CD4-positive, alpha-beta T cell treated with Interleukin-6 for 4 hours (primary cell): ENCODE measurements at places on chromosomes 2 and 18.

DNA sequence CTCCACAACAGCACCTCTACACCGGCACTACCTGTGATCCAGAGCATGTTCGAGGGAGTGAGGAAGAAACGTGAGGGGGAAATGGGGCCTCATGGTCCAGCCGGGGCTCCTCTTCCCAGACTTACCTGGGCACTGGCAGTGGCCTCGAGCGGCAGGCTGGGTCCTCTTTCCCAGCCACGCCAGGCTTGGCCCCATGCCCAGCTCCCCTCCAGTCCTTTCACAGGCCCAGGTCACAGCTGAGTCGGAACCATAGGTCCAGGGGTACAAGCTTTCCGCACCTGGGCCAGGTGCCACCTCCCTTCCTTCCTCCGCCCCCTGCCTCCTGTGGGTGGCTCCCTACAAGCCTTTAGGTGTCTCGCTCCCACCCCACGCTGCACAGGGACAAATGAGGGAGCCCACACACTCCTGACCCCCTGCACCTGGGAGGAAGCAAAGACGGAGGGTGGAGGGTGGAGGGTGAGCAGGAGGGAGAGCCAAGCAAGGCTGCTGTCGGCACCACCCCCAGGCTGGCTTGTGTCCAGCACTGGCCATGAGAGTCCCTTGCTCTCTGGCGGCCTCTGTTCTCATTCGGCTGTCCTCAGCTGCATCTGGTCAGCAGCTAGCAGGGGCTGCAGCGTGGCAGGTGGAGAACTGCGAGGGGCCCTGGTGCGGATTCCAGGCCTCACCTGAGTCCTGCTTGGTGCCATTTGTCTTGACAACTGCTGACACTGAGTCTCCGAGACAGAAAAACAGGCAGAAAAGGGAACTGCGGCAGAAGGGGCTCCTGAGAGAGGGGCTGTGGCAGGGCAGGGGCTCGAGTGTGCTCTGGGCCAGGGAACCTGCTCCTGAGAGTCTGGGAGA is 26.8 kb downstream of the ADRA2B start:
- no peak for DNase-seq

DNA sequence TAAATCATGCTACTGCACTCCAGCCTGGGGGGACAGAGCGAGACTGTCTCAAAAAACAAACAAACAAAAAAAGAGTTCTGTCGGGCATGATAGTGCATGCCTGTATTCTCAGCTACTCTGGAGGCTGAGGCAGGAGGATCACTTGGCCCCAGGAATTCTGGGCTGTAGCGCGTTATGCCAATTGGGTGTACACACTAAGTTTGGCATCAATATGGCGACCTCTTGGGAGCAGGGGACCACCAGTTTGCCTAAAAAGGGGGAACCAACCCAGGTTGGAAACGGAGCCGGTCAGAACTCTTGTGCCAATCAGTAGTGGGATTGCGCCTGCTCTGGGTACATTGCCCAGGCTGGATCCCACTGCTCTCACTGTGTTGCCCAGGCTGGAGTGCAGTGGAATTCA is 49.7 kb downstream of the SDC1 start:
- no peak for DNase-seq

DNA sequence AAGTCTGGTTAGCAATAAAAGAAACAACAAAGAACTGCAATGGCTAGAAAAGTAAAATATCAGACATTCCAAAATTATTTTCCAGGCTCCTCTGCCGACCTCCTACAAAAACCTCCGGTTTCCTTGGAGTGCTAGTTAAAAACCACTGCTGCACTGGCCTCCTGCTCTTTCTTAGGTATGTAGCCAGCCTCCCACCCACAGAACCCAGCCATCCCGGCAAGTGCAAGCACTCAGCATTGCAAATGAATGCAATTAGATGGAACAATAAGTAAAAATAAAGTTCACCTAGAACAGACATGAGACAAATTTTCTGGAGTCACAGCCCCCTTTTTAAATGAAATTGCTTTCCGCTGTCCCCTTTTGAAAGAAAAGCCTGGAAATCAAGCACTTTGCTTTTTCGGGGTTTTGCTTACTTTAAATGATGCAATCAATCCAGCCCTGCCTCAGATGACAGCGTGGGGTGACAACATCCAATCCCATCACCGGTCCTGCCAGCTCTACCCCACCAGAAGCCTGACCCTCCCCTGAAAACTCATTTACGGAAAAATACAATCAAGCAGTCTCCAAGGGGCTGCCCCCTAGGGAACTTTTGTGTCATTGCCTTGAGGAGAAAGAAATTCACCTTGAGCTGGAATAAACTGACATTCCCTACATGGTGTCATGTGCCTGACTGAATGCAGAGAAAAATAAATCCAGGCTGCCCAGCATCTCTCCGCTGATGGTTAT is 199.8 kb downstream of the EPHA4 start:
- no peak for DNase-seq

DNA sequence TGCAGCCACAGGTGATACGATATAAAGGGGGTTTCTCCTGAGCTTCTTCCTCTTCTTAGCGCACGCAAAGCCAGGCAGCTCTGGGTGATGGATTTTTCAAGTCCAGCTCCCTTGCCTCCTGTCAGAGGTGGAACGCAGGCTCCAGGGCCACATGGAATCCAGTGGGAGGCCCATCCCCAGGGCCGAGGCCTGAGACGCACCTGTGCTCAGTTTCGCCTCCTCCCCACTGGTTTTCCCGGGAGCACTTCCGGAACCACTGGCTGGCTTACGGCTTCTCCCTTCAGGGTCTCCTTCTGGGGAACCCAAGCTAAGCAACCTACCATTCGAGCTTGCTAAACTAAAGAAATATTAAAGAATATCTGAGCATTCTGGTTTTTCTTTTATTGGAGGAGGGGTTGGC is 63.6 kb downstream of the TRAPPC12 start:
- DNase-seq = no peak

- peak; percentile 53 for DNase-seq
These were observed 1.2 kb downstream of the GYPC start for GRCh38 chr2:126657148-126657635.

DNA sequence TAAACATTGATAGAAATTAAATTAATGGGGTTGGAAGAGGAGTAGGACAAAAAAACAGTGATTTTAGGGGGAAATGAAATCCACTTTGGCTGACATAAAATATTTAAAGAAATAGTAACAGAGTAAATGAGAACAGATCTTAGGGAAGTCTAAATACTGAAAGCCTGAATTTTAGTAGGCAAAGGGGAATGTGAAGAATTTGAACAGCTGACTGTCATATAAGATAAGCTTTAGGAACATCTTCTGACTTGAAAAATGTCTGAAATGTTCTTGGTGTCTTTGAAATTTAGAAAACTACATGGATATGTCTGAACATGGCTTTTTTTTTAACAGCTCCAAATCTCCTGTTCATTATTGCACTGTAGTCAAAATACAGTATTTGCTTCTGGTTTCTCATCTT is 150.3 kb downstream of the CALCRL start:
- DNase-seq = no peak

- DNase-seq = no peak
These were observed 68.0 kb downstream of the BOLA3 start for GRCh38 chr2:74079522-74080341.

GRCh38 chr2:110860630-110861029 is 128.3 kb downstream of the ACOXL start:
- DNase-seq = peak; percentile 49

DNA sequence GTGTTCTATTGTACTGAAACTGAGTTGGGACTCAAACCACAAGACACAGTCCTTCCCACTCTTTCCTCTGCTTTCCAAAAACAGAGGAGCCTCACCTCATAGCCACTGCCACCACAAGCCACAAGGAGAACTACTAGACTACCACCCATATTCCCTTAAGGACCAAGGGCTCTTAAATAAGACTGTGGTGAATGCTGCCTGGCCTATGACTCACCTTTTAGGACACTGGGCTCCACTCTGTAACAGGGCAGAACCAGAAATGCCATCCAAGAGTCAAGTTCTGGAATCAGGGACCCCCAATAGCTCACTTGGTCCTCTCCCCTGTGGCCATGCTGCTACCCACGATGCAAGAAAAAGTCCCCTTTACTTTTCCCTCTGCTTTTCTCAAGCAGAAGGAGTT is 851.4 kb downstream of the BCL11A start:
- no peak for DNase-seq

DNA sequence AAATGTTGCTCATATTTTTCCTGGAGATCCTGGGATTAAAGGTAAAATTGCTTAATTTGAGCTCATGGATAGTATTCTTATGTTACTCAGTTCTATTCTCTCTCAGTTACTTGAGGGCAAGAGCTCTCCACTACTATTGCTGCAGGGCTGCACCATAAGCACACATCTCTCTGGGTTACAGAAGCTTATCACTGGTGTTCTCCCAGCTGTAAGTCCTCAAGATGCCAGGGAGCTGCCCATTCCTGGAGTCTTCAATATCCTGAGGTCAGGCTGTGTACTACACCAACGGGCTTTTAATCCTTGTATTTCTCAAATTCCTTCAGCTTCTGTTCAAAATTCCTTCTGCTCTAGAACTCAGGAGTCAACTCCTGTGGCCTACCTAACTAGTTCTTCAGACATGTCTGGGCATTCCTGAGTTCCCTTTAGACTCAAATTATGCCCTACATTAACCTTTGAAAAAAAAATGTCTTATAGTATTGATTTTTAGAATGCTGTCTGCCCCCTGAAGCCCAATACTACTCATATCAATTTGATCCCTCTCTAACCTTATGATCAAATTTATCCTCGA is 17.7 kb upstream of the COBLL1 start:
- DNase-seq = no peak

DNA sequence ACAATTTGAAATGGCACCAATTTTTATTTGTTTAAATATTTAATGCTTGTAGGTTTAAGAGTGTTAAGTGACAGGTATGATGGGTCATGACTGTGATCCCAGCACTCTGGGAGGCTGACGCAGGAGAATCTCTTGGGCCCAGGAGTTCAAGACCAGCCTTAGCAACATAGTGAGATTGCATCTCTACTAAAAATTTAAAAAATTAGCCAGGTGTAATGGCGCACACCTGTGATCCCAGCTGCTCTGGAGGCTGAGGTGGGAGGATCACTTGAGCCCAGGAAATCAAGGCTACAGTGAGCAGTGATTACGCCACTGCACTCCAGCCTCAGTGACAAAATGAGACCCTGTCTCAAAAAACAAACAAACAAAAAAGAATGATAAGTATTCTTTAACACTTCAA is 43.0 kb upstream of the CCDC68 start:
- DNase-seq = no peak

DNA sequence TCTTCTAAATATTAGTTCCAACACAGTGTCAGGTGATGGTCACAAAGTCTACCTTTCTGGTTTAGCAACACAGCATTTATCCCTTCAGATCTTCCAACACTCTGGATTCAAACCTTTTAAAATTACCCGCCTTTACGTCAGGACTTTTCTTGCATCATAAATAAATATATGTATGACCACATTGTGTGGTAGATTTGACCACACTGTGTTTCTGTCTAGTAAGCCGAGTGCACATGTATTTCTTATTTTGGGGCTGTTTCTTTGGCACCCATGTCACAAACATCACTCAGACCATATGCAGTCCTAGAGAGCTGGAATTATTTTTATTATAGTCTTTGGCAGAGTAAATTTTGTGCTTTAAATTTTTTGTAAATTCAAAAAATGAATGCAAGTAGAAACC is 172.1 kb downstream of the ANKRD44 start:
- DNase-seq = no peak

DNA sequence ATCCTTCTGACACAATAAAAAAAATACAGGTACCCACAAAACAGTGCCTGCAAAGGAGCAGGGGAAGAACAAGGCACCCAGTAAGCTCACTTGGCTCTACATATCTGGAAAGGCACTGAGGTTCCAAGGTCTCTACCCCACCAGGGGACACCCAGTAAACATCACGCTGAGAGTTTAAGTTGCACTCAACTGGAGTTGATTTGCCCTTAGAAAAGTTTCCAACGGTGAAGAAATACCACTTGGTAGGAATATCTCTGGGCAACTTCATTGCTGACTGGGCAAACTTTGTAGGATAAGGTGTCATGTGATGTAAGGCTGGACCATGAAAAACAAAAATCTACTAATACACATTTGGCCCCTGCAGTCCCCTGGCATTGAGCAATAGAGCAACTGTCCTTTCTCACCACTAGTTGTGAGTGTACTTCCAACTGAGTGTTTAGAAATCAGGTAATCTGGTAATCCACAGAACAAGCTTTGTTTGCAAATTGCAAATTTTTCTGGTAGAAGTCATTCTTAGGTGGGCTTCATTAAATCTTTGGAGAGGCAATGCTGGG is 14.2 kb downstream of the ST8SIA3 start:
- no peak for DNase-seq

GRCh38 chr2:176139661-176140512 is 10.4 kb downstream of the HOXD8 start:
- DNase-seq = no peak

DNA sequence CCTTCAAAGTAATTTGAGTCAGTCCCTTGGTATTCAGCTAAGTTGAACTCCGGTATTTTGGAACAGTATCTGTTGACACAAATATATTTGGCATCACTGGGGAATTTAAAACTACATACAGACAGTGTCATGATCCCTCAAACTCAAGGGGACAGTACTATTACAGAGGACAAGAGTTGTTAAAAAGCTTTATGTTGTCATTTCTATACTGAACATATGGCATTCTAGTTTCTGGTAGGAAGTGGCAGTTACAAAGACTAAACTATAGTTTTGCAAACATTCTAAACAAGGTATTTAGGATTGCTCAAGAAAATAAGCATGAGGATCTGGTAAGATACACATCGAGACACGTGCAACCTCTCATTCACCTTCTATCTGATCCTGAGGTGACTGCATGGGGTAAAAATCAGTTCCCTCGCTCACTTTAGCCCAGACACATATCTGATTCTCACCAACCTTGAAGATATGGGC is 16.6 kb upstream of the CCNYL1 start:
- DNase-seq = no peak

- DNase-seq = no peak
These were observed 16.6 kb downstream of the SERTAD2 start for GRCh38 chr2:64637000-64637635.

DNA sequence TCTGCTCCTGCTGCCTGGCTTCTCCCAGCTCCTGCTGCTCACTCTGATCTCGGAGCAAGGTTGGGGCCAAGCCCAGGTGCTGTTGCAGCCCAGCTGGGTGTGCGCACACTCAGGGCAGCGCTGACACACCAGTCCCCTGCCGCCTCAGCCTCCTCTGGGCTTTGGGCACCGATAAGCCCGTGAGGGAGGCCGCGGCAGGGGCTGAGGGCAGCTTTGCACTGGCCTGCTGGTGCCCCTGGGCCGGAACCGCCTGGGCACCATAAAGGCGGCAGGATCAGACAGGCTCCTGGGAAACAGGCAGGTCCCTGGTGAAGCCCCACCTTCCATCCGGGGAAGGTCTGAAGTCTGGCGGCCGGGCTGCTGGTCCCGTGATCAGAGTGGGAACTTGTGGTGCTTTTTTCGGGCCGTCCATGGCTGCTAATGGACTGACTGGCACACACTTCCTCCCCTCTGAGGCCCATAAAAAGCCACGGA is 14.1 kb upstream of the EML6 start:
- DNase-seq = no peak

- DNase-seq = no peak
These were observed 118.9 kb downstream of the LCLAT1 start for GRCh38 chr2:30565851-30566358.
